ENCODE measurements at places on chromosomes 2 and 18. TPM values are rescaled to one million over a fixed set of nuclear protein-coding genes. Genes with fewer than 3 reads are reported as not detected.

The AAMP gene
- total RNA-seq, result 90.2 TPM

The CACNB4 gene
- 0.83 TPM for total RNA-seq

The KCMF1 gene
- 108 TPM for total RNA-seq

The MOGAT1 gene
- total RNA-seq, result not detected

The POTEC gene
- not detected for total RNA-seq

The ICA1L gene
- total RNA-seq, result 5.4 TPM

DNA sequence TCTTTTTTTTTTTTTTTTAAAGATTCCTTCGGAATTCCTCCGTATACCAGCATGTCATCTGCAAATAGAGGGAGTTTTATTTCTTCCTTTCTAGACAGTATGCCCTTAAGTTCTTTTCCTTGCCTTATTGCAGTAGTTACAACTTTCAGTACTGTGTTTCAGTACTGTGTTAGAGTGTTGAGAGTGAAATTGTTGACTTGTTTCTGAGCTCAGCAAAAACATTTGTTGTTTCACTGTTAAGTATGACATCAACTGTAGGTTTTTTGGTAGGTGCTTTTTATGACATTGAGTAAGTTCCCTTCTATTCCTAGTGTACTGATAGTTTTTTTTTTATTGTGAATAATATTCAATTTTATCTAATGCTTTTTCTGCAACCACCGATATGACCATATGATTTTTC, 43.9 kb downstream of the ACVR2A start:
- H3K36me3 ChIP-seq, result no peaks in the 10 kb centered on the region
- no peak overlapping the region for H3K27ac ChIP-seq
- no peaks in the 10 kb centered on the region for H3K27me3 ChIP-seq
- H3K4me1 ChIP-seq, result peaks cover 19% of the 10 kb centered on the region
- H3K4me3 ChIP-seq, result no peak overlapping the region

- no peak overlapping the region for H3K27ac ChIP-seq
- no peaks in the 10 kb centered on the region for H3K27me3 ChIP-seq
- H3K36me3 ChIP-seq, result no peaks in the 10 kb centered on the region
- no peak overlapping the region for H3K4me3 ChIP-seq
Observed at GRCh38 chr2:137809252-137809651, 155.0 kb upstream of the HNMT start.

GRCh38 chr2:46632349-46632748, 153.0 kb downstream of the TMEM247 start:
- H3K27ac ChIP-seq, result no peak overlapping the region
- no peak for DNase-seq
- H3K4me1 ChIP-seq, result peaks cover 8% of the 10 kb centered on the region

- no peak for DNase-seq
- no peak overlapping the region for H3K27ac ChIP-seq
- H3K36me3 ChIP-seq, result no peaks in the 10 kb centered on the region
- H3K4me3 ChIP-seq, result no peak overlapping the region
- no peaks in the 10 kb centered on the region for H3K27me3 ChIP-seq
- H3K4me1 ChIP-seq, result no peaks in the 10 kb centered on the region
Observed at GRCh38 chr18:55748227-55748738, 160.3 kb upstream of the TCF4 start.

DNA sequence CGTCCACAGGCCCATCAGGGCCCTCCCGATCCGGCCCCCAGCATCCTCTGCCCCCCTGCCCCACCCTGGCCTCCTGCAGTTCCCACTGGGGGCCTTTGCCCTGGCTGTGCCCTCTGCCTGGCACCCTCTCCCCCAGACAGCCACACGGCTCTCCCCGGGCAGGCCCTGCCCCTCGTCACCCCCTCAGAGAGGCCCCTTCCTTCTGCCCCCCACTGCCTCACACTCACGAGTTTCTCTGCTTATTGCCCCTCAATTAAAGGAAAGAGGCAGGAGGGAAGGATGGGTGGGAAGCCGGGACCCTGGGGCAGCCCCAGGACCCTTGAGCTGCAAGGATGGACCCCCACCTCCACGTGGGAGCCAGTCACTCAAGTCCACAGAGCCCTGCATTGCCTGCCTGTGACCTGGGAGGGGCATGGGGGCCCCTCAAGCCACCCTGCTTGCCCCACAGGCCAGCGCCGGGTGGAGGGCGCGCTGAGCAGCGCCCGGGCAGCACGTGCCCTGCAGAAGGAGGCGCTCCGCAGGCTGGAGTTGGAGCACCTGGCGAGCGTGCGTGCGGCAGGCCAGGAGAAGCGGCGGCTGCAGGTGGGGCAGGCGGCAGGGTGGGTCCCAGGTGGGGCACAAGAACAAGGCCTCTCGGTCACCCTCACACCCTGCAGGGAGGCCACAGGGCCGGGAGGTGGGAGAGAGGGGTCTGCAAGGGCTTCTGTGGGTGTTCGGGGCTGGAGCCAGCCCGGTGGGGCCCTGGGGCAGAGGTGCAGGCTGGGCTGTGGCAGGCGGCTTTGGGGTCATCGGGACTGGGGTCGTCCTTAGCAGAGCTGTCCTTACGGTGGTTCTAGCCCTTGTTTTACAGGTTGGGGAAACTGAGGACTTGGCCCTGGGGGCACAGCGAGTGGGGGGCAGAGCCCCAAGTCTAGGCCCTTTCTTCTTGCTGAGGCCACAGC, 30.5 kb upstream of the SNED1 start:
- H3K4me1 ChIP-seq, result peaks cover 11% of the 10 kb centered on the region
- DNase-seq, result no peak
- no peak overlapping the region for H3K4me3 ChIP-seq
- H3K27ac ChIP-seq, result no peak overlapping the region

GRCh38 chr2:53452957-53453748, 314.5 kb upstream of the CHAC2 start:
- H3K27ac ChIP-seq, result no peak overlapping the region
- no peaks in the 10 kb centered on the region for H3K27me3 ChIP-seq
- no peaks in the 10 kb centered on the region for H3K36me3 ChIP-seq
- no peak overlapping the region for H3K4me3 ChIP-seq
- no peak for DNase-seq

DNA sequence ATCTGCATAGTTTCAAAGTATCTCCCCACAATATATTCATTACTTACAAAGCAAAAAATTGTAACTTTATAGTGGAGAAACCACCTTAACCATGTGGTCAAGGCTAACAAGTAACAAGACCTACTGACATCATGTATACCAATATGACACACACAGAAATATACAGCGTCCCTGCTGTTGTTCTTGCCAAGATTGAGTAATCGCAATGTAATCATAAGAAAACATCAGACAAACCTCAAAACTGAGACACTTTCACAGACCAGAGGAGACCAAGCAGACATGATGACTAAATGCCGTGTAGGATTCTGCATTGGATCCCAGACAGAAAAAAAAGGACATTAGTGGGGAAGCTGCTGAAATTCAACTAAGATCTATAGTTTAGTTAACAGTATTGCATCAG, 123.0 kb downstream of the ACAA2 start:
- H3K27ac ChIP-seq, result no peak overlapping the region
- H3K27me3 ChIP-seq, result peaks cover 3% of the 10 kb centered on the region
- peaks cover 7% of the 10 kb centered on the region for H3K4me1 ChIP-seq
- no peak for DNase-seq

- no peak overlapping the region for H3K27ac ChIP-seq
- no peaks in the 10 kb centered on the region for H3K36me3 ChIP-seq
- H3K4me1 ChIP-seq, result no peaks in the 10 kb centered on the region
- no peak for DNase-seq
- no peaks in the 10 kb centered on the region for H3K27me3 ChIP-seq
- H3K4me3 ChIP-seq, result no peak overlapping the region
Observed at GRCh38 chr2:122112216-122113005, 357.0 kb downstream of the TSN start.

- no peak overlapping the region for H3K27ac ChIP-seq
- no peaks in the 10 kb centered on the region for H3K27me3 ChIP-seq
- DNase-seq, result no peak
Observed at GRCh38 chr2:128782411-128783192, 463.9 kb upstream of the HS6ST1 start.

GRCh38 chr2:109644571-109645275, 30.6 kb downstream of the SOWAHC start:
- no peaks in the 10 kb centered on the region for H3K27me3 ChIP-seq
- no peak for DNase-seq
- H3K27ac ChIP-seq, result no peak overlapping the region

GRCh38 chr2:168130346-168130745, 117.0 kb downstream of the STK39 start:
- no peak for DNase-seq
- no peak overlapping the region for H3K27ac ChIP-seq
- H3K27me3 ChIP-seq, result no peaks in the 10 kb centered on the region

GRCh38 chr18:24538414-24539264, 78.2 kb downstream of the HRH4 start:
- DNase-seq, result no peak
- no peak overlapping the region for H3K27ac ChIP-seq
- H3K36me3 ChIP-seq, result no peaks in the 10 kb centered on the region
- H3K4me1 ChIP-seq, result no peaks in the 10 kb centered on the region
- peaks cover 8% of the 10 kb centered on the region for H3K27me3 ChIP-seq

- no peak overlapping the region for H3K27ac ChIP-seq
- H3K27me3 ChIP-seq, result no peaks in the 10 kb centered on the region
- no peak for DNase-seq
- H3K36me3 ChIP-seq, result peaks cover 1% of the 10 kb centered on the region
- H3K4me1 ChIP-seq, result peaks cover 67% of the 10 kb centered on the region
Observed at GRCh38 chr2:74188018-74188601, 9.4 kb upstream of the MOB1A start.

GRCh38 chr2:241217320-241218031, 29.0 kb downstream of the ANO7 start:
- no peaks in the 10 kb centered on the region for H3K36me3 ChIP-seq
- H3K27ac ChIP-seq, result no peak overlapping the region
- H3K4me1 ChIP-seq, result peaks cover 18% of the 10 kb centered on the region
- peak; percentile 20 for DNase-seq
- peaks cover 25% of the 10 kb centered on the region for H3K27me3 ChIP-seq
- H3K4me3 ChIP-seq, result peak overlapping the region; percentile 63

- peaks cover 4% of the 10 kb centered on the region for H3K27me3 ChIP-seq
- no peaks in the 10 kb centered on the region for H3K36me3 ChIP-seq
- H3K27ac ChIP-seq, result no peak overlapping the region
- peak; percentile 26 for DNase-seq
- peaks cover 5% of the 10 kb centered on the region for H3K4me1 ChIP-seq
Observed at GRCh38 chr18:12391487-12392165, 14.6 kb upstream of the AFG3L2 start.

DNA sequence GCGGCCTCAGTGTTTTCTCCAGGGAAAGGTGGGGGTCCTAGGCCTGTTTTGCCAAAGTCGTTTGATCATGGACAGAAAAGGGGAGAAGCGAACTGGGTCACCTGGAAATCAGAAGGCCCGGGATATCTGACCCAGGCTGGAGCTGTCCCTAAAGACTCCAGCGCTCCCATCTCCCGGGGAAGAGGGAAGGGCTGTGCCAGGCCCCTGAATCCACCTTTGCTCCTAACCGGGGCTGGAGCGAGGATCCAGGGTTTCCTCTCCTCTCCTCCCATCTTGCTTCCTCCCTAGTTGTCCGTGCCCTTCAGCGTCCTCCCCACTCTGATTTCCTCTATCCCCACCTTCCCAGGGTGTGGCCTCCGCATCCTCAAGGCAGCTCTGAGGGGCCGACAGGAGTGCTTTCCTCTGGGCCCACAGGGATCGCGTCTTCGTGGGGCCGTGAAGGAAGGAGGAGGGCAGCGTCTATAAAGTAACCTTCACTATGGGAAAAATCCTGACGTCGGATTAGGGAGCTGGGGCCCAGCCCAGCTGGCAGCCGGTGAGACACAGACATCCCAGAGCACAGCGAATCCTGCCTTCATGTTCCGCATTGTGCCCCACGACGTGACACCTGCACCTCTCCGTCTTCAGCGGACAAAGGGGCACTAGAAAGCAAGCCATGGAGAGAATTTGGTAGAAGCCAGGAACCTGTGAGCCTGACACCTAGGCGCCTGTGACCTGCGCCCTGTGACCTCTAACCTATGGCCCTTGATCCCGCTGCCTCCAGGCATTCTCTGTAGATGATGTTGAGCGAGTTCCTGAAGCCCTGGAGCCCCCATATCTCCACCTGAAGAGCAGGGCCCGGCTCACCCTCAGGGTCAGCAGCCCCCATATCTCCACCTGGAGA, 212.7 kb upstream of the SALL3 start:
- H3K4me3 ChIP-seq, result no peak overlapping the region
- DNase-seq, result no peak
- H3K27ac ChIP-seq, result no peak overlapping the region

- H3K27me3 ChIP-seq, result peaks cover 7% of the 10 kb centered on the region
- no peaks in the 10 kb centered on the region for H3K36me3 ChIP-seq
- DNase-seq, result no peak
- H3K27ac ChIP-seq, result no peak overlapping the region
- no peaks in the 10 kb centered on the region for H3K4me1 ChIP-seq
Observed at GRCh38 chr2:120749506-120750431, 14.1 kb downstream of the GLI2 start.

DNA sequence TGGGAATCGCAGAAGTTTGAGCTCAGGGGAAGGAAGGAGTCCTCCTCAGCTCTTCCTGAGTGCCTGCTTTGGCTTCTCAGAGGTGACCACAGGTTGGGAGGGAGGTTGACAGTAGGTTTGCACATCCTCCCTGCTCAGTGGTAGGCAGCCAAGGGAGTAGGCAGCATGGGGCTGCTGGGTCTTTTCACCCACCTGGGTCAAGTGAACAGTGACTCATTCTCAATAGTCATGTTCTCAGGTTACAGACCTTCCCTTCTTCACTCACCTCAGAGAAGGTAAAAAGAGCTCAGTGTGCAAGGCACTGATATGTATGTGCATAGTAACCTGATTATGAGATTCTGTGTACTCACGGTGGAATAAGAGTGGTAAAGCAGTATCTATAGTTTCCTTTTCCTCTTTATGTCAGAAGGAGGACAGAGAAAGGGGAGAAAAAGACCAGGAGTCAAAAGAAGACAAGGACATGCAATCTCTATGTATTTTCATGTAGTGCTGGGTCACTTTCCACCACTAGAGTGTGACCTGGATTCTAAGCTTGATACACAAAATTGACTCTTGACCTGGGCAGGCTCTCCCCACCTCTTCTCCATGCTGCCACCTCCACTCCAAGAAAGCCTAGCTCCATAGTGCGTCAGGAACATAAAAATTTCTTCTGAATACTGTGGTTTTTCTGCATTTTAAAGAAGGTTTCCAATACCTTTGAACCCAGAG, 36.5 kb upstream of the ASNSD1 start:
- no peak for DNase-seq
- peaks cover 7% of the 10 kb centered on the region for H3K4me1 ChIP-seq
- H3K27ac ChIP-seq, result no peak overlapping the region
- no peak overlapping the region for H3K4me3 ChIP-seq

DNA sequence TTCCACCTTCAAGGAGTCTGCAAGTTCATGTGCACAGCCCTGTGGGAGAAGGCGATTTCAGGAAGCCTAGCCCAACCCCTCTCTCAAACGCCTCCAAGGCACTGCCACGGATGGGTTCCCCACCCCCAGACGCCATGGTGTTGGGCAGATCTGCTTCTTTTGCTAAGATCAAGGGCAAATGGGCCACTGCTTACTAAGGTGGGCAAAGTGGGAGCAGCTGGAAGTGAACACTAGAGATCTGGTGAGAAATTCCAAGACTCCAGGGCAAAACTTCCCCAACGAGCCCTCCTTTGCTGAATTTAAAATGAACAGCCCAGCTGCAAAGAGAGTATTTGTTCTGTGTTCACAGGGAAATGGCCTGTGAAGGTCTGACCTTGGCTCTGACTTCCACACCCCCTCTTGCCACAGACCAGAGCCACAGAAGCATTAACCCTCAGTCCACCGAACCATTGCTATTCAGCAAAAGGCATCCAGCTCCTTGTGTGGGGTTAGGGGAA, 45.1 kb upstream of the ZBTB7C start:
- DNase-seq, result no peak
- H3K4me1 ChIP-seq, result peaks cover 11% of the 10 kb centered on the region
- no peak overlapping the region for H3K4me3 ChIP-seq
- no peak overlapping the region for H3K27ac ChIP-seq

GRCh38 chr2:99834426-99834825, 308.0 kb downstream of the AFF3 start:
- H3K27me3 ChIP-seq, result no peaks in the 10 kb centered on the region
- H3K27ac ChIP-seq, result no peak overlapping the region
